Osteocyte (in vitro differentiated cells): ENCODE measurements at places on chromosomes 3 and 15.

DNA sequence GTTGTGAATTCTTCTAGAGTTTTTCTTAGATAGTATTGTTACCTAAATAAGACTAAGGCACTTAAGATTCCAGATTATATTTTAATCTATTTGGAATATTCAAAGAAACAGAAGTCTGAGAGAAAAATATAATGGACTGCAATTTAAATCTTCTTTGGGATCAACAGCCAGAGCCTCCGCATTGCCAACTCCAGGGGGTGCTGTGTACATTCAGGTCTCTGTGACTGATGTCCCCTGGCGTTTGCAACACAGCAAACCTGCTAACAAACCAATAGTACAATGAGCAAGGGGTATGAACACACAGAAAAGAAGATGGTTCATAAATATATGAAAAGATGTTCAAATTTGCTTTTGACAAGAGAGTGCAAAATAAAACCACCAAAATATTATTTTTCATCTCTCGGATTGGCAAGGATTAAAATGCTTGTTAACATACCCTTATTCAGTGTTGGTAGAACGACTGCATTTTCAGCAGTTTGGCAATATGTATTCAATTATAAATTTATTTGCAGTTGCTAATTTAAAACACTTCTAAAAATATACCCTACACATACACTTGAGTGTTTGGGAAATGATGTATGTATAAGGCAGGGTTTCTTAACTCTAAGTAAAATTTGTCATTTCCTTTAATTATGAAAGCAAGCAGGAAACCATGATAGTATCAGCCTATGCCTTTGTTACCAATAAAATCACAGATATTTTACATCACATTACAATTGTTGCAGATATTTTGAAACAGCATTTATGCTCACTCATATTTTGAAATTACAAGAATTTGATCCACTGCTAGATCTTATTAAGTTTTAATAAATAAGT, 16.1 kb upstream of the TM4SF1 start:
- no peak for DNase-seq

- DNase-seq = no peak
Measured at GRCh38 chr15:64530472-64530871, 70.1 kb downstream of the ZNF609 start.

- no peak for DNase-seq
Measured at GRCh38 chr3:9876991-9877390, 3.1 kb downstream of the CIDEC start.

- DNase-seq = no peak
Measured at GRCh38 chr3:127637546-127637945, 8.6 kb downstream of the PODXL2 start.

DNA sequence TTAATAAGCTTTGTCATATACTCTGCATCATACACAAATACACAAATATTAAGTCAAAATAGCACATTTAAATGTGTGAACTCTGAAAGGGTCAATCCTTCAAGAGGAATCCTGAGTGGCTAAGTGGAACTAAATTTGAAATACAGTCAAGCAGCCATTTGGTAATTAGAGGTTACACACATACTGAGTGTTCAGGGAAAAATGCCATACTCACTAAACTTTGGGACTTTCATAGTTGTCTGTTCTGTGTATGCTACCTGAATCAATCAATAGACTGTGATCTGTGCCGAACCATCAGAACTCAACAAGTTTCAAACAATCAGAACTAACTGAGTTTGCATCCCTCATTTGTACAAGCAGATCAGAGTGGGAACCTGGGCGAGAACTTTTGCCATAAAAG, 15.3 kb downstream of the ANKRD28 start:
- DNase-seq = no peak

DNA sequence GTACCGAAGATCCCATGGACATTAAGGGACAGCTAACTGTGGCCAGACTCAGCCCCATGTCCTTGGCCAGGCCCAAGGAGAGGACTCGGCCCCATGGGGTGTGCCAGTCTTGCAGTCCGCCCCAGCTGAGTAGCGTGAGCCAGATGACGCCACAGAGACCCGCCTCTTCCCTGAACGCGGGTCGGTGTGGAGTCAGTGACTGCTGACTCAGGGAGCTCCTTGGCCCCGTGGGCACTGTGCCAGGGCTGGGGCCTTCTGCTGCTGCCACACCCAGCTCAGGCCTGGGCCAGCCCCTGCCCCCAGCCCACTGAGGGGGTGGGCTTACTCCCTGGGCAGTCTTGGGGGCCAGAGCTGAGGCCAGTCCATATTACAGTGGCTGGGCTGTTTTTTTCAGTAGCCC, 52.8 kb downstream of the PLXNA1 start:
- no peak for DNase-seq

DNA sequence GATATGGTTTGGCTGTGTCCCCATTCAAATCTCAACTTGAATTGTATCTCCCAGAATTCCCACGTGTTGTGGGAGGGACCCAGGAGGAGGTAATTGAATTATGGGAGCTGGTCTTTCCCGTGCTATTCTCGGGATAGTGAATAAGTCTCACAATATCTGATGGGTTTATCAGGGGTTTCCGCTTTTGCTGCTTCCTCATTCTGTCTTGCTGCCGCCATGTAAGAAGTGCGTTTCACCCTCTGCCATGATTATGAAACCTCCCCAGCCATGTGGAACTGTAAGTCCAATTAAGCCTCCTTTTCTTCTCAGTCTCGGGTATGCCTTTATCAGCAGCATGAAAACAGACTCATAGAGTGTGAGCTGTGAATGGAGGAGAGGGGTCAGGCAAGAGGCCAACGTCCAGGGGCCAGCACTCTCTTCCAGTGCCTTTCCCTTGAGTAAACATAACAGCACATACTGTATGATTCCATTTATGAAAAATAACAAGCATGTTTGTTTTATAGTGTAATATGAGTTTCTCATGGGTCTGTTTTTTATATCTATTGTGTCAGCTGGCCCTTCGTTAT, 16.3 kb upstream of the LCTL start:
- DNase-seq = no peak

DNA sequence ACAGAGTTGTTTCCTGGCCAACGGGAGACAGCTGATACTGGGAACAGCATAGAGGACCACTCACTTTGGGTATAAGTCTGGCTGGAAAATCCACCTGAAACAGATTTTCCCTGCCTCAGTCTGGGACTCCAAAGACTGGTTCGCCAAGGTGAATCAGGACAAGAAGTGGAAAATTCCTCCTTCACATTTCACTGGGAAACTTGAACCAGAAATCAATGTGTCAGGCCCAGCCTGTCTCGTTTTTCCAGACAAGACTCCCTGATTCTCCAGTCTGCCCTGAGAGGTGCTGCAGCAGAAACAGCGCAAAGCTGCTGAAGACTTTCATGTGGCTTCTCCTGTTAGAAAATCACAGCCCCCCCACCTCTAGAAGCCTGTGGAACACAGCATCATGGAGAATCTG, 269.8 kb downstream of the OPA1 start:
- DNase-seq = no peak

DNA sequence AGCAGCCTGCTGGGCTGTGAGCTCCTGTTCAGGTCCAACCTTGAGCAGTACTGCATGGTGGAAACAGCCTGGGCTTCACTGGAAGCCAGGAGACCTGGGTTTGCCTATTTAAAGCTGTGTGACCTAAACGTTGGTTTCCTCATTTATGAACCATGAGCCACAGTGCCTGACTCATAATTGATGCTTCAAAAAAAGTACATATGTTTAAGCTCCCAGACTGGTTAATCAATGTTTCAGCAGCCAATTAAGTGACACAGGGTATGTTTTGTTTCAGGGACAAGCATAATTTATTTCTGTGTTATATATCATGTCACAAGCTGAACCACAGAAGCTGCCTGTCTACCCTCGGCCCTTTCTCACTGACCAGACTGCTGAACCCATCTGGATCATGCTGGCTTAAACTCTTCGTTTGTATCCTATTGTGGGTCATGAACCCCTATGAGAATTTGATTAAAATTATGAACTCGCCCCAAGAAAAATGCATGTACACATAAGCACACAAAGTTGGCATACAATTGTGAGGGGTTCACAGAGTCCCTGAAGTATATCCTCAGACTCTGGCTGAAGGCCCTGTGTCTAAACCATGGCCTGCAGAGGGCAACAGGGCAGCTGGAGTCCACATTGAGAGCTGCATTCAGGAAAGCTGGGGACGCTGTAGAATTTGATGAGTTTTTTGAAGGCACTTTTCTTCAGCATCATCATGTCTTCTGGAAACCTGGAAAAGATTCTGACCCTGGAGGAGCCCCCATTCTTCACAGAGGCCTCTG, 23.7 kb downstream of the HDC start:
- DNase-seq = no peak

- DNase-seq = no peak
Measured at GRCh38 chr3:159346271-159346903, 544.5 kb downstream of the MFSD1 start.

- no peak for DNase-seq
Measured at GRCh38 chr3:52298149-52299098, 10.8 kb downstream of the GLYCTK start.

DNA sequence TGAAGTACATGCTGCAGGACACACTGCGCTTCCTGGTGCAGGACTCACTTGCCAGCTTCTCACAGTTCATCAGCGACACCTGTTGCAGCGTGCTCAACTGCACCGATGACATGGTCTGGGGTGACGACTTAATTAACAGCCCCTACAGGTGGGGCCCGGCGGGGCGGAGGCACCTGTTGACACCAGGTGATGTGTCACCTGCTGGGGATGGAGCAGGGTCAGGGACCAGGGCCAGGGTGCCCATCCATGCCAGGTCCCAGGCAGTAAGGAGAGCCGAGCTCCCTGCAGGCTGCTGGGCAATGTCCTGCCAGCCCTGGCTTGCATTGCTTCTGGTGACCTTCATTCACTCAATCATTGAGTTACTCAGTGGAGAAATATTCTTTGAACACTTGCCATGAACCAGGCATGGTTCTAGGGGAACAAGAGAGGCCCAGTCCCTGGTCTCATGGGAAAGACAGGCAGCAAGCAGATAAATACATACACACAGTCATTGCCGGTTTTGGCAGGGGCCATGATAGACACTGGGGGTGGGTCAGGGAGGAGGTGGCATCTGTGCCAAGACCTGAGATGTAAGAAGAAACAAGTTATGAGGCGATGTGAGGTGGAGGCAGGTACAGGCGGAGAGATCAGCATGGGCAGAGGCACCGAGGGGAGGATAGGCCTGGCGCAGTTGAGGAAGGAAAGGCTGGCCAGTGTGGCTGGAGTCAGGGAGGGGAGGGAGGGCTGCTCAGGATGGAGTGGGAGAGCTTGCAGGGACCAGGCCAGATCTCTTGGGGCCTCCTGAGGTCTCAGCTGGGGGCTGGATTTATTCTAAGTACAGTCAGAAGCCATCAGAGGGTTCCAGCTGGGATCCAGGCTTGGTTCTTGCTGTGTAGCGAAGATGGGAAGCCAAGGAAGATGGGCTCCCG, 30.8 kb downstream of the DNAH1 start:
- no peak for DNase-seq

GRCh38 chr3:16168211-16168610, 6.3 kb upstream of the GALNT15 start:
- DNase-seq = no peak

DNA sequence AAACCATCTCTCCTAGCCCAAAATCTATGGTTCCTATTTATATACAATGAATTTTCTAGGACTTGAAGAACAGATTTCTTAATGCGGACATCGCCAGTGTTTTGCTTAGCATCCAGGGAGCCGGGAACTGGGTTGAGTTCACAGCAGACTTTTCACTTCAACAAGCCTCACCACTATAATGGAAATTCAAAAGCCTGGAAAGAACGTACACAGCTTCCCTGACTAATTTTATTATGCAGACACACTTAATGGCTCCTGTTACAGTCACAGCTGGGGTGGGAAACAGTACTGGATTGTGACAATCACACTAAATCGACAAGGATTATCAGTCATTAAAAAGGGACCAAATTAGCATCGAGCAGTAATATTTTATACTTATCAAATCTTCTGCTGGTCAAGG, 129.2 kb upstream of the BNIP2 start:
- DNase-seq = no peak

GRCh38 chr3:172640751-172641150, 70.1 kb downstream of the NCEH1 start:
- DNase-seq = no peak

GRCh38 chr15:74847432-74847831, 4.5 kb upstream of the ULK3 start:
- no peak for DNase-seq

DNA sequence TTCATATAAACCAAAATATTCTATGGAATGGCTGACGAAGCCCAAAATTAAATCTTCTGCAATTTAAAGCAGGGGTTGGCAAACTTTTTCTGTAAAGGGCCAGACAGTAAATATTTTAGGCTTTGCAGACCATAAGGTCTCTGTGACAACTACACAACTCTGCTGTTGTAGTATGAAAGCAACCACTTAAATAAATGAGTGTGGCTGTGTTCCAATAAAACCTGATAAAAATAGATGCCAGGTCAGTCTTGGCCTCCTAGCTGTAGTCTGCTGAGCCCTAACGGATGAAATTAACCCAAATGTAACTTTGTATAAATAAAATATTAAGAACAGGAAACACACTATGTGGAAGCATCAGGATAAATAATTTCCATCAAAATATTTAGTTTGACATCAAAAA, 104.2 kb downstream of the FBXL22 start:
- no peak for DNase-seq

DNA sequence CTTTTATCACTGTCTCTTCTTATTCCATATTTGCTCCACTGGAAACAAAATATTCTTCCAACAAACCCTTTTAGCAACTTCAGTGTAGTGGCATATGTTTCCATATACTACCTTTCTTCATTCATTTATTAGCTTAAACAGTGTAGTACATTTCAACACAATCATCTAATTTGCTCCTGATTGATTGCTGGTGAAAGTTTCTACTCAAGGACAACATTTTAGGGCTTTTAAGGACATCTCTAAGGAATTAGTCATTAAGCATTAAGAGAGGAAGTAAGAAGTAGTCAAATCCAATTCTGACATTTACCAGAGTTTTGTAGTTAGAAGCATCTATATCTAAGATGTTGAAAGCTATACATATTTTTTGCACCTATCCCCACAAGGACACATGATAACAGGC, 55.8 kb downstream of the RSRC1 start:
- no peak for DNase-seq

DNA sequence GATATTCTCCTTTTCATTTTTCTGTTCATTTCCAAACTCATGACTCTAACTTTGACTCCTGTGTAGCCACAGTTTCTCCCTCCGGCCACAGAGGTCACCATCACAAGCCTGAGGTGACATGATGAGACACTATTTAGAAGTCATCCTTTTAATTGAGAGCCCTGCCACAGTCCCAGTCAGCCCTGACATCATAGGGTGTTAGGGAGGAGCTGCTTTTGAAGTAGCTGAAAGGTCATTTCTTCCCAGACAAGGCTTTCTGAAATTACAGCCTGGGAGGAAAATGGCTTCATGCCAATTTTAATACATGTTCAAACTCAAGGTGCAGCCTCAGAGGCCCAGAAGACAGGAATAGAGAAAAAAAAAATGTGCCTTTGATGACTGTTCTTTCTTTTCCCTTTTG, 532.8 kb upstream of the TGFBR2 start:
- no peak for DNase-seq

- no peak for DNase-seq
Measured at GRCh38 chr3:47421741-47422649, 41.2 kb downstream of the PTPN23 start.

GRCh38 chr15:87083201-87083600, 1003.5 kb downstream of the AGBL1 start:
- DNase-seq = no peak

GRCh38 chr15:94703596-94703995, 472.2 kb downstream of the MCTP2 start:
- DNase-seq = no peak
